Activated CD4-positive, alpha-beta T cell treated with anti-CD3 and anti-CD28 coated beads, Interleukin-2, amount 10 ng/mL, durations not matched to agents 24 days and 14 days (primary cell): ENCODE measurements at places on chromosomes 5 and 9.

- DNase-seq, result no peak
These were observed 174.2 kb upstream of the TBC1D2 start for GRCh38 chr9:98429613-98430012.

DNA sequence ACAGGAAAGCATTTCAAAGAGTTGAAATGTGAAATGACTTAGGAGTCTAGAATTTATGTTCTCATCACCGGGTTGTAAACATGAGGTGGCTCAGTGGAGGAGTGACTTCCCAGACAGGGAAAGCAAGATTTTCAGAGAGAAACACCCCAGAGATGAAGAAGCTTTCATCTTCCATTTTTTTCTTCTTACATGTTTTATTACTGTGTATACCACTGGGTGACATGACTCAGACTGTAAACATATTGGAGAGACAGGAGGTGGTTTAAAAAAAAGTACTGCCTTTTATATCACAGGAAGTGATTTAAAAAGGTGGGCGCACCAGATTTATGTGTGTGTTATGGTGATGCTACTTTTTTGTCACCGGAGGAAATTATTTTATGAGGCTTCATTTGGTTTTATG, 209.1 kb upstream of the TUT7 start:
- no peak for DNase-seq

DNA sequence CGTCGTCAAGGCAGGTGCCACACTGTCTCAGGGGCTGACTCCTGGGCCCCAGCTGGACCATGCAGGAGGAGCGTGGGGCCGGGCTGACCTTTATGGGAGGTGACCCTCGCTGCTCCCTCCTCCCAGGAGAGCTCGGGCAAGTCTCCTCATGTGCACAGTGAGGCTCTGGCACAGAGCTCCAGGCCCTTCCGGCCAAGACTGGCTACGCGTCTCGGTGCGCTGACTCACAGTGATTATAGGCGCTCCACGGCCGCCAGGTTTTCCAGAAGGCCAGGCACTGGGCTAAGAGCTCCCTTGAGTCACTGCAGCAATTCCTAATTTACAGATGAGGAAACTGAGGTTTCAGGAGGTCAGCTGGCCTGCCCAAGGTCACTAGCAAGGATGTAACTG, 47.4 kb downstream of the VAV2 start:
- DNase-seq, result no peak

DNA sequence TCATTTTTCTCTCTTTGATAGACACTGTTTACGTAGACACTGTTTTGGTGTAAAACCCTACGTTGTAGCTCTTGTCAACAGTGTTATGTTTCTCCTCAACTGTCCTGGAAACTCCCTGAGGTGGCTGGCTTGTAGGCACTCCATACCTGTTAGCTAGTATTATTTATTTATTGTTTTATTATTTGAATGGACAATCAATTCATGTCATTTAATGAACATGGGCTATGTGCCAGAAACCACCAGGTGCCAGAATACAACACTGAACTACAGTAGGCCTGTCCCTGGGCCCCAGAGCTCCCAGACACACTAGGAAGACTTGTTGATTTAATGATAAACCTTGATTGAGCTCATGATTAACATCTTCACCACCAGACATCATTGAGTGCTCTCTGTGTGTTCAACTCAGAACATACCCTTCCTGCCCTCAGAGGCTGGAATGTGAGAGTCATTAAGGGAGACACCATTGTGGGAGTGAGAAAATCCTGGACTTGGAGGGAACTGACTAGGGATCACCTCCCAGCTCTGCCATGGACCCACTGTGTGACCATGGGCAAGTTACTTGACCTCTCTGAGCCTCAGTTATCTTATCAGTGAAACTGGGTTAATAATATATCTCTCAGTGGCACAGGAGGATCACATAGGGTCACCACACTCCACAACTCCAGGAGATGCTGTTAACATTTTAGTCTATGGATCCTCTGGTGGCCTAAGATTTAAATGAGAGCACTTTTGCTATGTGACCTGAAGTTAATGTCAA, 19.2 kb downstream of the IRF1 start:
- DNase-seq, result no peak

GRCh38 chr5:75277463-75277862, 40.8 kb upstream of the ANKRD31 start:
- DNase-seq, result no peak

- no peak for DNase-seq
These were observed 512.3 kb upstream of the DAP start for GRCh38 chr5:11273180-11273903.

- no peak for DNase-seq
These were observed 26.7 kb downstream of the EXD3 start for GRCh38 chr9:137396227-137396626.

DNA sequence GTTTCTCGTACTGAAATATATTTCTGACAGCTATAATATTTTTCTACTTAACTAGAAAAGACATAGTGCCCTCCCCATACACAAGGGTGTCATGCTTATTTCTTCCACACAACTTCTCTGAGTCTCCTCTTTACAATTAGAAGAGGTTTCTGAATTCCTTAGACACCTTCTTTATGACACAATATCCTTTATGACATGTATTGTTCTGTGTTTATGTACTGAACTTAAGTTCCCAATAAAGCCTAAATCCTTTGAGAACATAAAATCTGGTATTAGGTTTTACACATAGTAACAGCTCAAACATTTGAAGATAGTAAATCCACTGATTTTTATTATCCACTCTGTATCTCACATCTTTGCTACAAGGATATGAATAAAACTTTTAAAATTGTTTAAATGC, 32.5 kb downstream of the GRAMD2B start:
- no peak for DNase-seq
